ENCODE measurements at places on chromosomes 1 and 21.

DNA sequence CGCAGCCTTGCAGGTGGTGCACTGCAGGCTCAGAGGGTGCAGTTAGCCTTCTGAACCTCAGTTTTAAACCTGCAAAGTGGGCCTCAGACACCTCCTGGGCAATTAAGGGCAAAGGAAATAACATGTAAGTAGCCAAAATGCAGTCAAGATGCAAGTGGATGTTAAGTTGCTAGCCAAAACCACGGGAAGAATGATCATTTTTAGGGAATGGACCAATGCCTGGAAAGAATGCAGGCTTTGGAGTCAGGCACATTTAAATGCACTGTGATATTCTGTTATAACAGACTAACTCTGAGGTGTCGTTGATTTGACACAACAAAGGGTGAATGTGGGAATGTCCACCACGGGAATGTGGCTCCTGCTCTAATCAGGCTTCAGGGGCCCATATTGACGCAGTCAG lies 57.9 kb upstream of the PTGFRN start:
- no peak for DNase-seq

DNA sequence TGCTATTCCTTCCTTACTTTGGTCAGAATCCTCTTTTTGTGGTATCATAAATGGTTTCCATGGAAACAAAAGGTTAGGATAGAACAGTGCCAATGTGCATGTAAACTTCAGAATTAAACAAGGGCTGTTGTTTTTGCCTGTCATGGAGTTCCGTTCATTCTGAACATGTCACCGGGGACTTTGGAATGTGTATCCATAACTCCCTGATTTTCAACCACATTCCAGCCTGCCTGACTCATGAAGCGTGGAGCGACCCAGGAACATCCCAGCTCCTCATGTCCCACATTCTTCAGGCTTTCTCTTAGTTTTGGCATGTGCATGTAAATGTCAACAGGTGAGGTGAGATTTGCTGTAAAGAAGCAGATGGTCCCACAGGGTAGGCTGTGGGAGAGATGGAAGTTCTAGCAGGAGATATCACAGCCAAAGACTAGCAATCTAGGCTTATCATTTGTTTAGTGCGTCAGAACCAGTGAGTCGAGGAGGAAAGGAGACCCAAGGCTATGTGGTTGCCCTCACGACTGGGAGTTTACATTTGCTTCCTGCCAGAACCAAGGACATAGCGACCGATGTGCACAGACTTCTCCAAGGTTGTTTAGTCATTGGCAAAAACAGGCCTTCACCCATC lies 23.0 kb upstream of the DNAJC11 start:
- no peak for DNase-seq

DNA sequence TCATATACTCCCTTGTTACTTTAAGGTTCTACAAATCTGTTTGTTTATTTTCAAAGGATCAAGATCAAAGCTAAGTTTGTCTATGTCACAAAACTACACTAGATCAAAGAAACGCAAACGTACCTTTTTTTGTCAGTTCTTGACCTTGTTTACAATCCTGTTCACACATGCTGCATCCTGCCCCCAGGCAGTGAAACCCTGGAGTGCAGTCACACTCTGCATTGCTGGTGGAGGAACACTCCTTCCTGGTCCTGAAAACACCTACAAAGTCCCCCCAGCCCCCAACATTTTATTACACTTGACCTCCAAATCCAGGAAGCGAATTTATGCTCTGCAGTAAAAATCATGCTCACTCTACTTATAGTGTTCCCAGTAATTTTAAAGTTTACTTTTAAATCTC lies 2.6 kb downstream of the TNFRSF9 start:
- DNase-seq = no peak

GRCh38 chr1:232951180-232951579 lies 769 bp downstream of the NTPCR start:
- no peak for DNase-seq

GRCh38 chr1:215555531-215555930 lies 11.6 kb upstream of the KCTD3 start:
- DNase-seq = no peak

- DNase-seq = no peak
These were observed 105.2 kb downstream of the EDEM3 start for GRCh38 chr1:184649451-184649888.

DNA sequence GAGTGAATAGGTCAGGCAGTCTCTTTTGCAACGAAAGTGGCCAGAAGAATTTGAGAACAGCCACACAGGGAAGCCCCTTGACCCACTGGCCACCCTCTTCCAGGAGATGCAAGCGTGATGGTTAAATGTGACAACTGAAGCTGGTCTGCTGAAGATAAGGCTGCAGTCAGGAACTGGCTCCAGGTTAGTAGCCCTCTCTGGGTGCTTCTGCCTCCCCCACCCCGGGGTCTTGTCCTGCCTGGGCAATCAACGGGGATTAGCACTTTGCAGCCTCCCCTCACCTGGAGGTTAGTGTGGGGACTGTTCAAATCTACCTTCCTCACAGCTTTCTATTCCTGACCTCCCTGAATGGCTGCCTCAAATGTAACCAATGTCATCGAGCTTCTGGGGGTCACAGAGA lies 125.9 kb downstream of the PLXNA2 start:
- DNase-seq = no peak

DNA sequence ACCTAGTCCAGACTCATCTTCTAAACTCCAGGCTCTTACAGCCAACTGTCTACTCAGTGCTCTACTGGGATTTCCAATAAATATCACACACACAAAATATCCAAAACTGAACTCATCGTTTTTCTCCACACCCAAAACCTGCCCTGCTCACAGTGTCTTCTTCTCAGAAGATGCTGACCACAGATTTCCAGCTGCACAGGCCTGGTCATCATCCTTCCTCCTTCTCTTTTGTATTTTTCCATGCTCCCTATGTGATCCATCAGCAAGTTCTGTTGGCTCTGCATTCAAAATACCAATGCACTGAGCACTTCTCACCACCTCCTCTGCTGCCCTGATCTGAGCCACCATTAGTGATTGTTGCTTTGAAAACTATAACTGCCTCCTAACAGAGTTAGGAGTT lies 159.5 kb upstream of the KAZN start:
- DNase-seq = no peak

DNA sequence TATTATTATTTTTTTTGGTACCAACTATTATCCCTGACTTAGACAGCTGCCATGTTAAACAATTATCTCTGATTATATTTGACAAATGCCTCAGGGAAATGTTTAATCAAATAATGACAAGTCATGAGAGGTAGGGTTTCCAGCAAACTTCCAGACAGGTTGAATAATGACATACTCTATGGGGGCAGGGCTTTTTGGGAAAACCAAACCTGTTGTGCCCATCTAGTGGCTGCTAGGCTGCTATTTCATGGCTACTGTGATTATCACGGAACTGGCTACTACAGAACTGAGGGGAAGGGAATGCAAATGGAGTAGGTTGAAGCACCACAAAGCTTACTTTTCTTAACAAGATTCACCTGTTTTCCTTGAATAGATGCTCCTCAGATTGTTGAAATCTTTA lies 77.6 kb downstream of the DUSP10 start:
- no peak for DNase-seq

DNA sequence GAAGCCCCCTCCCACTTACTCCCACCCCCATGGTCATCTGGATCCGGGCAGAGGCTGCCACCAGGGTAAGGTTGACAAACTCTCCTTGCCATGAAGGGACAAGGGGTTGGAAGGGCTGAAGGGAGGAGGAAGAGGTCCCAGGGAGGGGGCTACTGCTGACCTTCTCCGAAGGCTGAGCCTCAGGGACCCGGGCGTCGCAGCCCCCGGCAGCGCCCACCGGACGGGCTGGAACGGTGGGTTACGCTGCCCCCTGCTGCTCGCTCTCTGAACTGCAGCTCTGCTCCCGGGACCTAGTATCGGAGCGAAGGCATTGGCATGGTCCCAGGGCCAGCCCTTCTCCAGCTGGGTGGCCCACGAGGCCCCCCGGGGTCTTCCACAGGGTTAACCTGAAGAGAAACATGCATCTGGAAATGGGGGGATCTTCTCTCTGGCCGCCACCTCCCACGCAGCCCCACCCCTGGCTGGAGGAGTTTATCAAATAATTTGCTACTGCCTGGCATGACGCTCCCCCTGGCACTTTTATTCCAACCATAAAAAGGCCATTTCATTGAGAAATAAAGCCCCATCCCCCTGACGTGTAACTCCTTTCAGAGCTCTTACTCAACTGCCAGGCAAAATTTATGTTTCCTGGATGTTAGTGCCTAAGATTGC lies 70.4 kb upstream of the TARDBP start:
- no peak for DNase-seq

DNA sequence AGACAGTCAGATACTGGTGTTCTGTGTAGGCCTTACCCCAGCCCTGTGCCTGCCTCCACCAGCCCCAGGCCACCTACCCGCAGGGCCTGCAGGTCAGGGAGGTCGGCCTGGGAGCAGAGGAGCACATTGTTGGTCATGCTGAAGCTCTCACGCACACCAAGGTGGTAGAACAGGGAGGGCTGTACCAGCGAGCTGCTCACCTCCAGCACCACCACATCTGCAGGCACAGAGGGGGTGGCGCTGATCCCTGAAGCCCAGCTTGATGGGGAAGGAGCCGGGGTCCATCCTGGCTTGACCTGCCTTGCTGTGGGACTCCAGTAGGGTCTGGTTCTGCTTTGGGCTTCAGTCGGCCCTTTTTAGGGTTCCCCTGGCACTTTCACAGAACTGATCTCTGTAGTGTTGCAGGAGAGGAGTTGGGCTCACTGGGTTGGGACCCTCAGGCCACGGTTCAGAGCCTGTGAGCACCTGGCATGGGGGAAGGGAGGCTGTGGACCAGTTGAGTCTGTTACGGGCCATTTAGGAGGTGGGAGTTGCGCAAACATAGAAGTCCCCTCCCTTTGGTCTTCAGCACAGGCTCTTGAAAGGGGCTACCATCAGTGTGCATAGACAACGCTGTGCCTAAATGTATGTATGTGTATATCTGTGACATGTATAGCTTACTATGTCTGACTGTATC lies 1.9 kb downstream of the MAP3K6 start:
- no peak for DNase-seq

DNA sequence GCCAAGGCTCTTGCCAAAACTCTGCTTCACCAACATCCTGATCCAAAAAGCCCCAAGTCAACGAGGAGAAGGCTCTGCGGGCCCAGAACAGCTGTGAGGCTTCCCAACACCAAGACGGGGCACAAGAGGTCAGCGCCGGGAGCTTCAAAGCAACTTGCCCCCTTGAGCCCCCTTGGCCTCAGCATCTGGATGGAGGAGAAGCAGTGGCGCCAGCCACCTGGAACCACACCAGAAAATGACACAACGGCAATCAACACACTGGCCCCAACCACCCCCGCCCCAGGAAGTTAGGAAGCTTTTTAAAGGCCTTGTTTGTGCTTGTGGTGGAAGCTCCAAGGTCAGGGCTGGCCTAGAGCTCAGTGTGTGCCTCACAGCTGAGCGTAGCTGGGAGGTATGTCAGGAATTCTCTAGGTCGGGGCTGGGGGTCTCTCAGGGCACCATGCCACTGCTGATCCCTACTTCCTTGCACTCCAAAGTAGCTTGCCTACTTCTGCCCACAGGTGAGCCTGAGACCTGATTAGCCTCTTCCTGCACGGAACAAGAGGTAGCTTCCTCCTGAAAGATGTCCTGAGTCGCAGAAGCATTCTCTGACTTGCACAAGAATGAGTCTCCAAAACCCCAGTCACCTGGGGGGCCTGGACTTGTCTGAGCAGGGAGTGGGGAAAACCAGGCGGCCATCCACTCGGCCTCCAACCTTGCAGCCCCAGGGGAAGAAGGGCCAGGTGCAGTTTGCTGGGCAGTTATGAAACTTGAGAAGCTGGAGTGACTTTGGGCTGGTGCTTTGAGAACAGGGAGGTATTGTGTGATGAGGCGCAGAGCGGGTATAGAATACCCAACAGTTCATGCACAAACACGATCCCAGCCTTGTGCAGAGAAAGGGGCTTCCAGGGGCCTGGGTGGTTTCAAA lies 9.7 kb upstream of the SRP9 start:
- DNase-seq = no peak

- no peak for DNase-seq
These were observed 27.1 kb downstream of the PTPRF start for GRCh38 chr1:43557744-43558245.

DNA sequence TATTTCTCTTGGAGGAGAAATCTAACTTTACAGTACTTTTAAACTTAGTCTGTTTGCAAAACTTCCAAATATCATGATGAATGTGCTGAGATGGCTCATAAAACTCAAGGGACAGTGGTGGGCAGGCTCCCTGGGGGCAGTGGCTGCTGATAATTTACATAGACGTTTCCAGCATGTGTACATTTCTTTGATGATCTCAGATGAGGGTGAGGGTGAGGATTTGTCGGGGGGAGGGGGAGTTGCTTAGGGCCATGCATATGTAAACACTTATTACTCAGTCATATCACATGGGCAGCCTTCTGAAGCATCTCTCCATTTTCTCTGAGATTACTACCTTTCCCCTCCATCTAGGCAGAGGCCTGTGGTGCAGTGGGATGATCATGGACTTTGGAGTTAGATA lies 152.9 kb upstream of the HMGB4 start:
- DNase-seq = no peak

DNA sequence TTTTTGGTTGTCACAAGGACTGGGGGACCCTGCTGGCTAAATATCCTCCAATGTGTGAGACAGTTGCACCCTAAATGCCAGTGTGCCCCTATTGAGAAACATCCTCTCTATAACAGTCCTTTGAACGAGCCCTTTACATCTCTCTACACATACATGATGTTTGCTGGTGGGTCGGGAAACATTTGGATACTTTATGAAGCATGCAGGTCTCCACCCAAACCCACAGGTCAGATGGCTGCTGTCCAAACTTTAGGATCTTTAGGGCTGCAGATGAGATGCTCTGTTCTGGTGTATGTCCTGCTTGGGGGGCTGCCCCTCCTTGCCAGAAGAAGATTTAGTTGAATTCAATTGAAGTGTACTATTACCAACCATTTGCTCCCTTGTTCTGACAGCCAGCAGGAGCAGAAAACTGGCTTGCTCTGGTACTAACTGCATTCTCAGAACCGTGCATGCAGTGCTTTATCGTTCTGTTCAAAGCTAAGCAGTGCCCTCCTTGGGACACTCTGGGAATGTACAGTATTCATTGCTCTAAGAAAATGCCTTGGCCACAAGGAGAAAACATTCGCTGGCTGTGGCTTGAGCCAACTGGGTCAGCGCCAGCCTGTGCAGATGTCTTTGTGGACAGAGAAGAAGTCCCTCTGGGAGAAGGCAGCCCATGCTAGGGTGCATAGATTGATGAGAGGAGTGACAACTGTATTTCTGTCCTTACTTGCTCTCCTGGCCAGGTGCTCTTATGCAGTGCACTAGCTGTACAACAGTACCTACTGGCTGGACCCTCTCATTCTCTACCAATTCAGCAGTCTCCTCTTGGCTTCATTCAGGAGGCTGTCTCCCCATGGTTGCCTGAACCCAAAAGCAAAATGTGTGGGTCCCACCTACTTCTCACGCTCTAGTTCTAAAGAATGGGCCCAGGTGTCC lies 61.4 kb upstream of the DIRAS3 start:
- DNase-seq = no peak

- no peak for DNase-seq
These were observed 48.2 kb upstream of the ABCA4 start for GRCh38 chr1:94169126-94169525.

- DNase-seq = no peak
These were observed 3.0 kb upstream of the LCE1E start for GRCh38 chr1:152783095-152783494.
